Panc1 (cell line): ENCODE measurements at places on chromosomes 3 and 15.

- no peak for DNase-seq
These were observed 494.8 kb downstream of the SHQ1 start for GRCh38 chr3:72353236-72354128.

DNA sequence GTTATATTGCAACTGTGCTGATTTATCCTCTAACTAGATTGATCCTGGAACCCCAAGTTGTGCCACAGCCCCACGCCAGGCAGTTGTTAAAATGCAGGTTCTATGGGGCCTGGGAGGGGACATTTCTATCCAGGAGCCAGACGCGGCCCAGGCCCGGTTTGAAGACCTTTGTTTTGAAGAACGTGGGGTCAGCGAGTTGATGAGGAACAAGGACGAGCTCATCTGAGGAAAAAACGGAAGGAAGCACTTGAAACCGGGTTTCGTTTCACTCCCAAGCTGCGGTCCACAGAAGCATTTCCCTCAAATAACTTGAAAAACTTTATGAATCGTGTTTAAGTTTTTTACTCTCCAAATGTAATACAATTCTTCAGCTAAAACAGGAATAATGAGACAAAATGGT lies 76.4 kb downstream of the CHSY1 start:
- DNase-seq, result no peak

DNA sequence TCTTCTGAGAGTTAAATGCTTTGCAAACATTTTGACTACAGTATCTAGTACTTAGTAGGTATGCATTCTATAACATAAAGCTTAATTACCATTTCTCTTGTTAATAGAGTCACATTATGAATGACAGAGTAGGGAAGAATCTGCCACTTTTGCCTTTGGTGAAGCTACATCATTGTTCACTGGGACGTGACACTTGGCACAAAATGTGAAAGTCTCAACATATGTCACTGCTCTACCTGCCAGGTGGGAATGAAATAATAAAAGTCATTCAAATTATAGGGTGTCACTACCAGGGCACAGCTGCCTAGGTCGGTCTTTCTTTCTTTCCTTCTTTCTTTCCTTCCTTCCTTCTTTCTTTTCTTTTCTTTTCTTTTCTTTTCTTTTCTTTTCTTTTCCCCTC lies 17.6 kb downstream of the GPR87 start:
- no peak for DNase-seq

- DNase-seq, result peak; percentile 50
These were observed at the start of gene C3orf52 for GRCh38 chr3:112086076-112086854. Gene C3orf52, plus strand, starts transcription at chr3:112086389. Its CDS starts 19 bp downstream, at chr3:112086408.

- no peak for DNase-seq
These were observed 466.3 kb upstream of the ONECUT1 start for GRCh38 chr15:53256457-53256856.

- no peak for DNase-seq
These were observed 81.6 kb downstream of the KLF15 start for GRCh38 chr3:126275620-126275904.

DNA sequence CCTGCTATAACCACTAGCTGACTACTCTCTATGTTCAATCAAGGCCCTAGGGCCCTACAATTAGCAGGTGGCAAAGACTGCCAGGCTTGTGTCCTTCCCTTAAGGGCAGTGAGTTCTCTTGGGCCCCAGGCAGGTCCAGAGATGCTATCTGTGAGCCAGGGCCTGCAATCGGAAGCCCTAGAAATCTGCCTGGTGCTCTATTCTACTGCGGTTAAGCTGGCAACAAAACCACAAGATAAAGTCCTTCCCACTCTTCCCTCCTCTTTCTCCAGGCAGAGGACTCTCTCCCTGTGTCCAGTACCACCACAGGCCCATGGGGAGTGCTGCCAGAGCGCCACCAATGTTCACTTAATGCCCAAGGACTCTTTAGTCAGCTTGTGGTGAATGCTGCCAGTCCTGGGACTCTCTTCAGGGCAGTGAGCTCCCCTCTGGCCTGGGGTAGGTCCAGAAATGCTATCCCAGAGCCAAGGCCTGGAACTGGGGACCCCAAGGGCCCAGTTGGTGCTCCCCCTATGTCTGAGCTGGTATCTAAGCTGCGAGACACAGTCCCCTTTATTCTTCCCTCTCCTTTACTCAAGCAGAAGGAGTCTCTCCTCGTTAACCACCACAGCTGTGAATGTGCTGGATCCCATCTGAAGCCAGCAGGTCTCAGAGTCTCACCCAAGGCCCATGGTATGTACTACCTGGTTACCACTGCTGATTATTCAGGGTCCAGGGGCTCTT lies 34.7 kb downstream of the XXYLT1 start:
- DNase-seq, result no peak

- DNase-seq, result no peak
These were observed 79.3 kb upstream of the GMNC start for GRCh38 chr3:190941694-190942260.

DNA sequence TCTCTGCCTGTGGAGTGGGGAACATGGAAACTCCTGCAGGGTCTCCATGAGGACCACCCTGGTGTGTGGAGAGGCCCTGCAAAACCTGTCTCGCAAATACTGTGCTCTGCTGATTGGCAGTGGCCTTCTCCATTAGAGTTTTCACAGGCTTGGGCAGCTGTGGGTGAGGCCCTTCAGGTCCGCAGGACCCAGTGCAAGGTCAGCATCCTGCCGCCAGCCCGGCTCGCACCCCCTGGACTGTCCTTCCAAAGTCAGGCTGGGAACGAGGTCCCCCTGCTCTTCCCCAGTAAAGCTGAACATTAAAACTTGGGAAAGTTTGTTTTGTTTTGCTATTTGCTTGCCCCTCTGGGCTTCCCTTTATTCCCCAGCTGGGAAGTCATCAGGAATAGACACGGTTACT lies 85.0 kb upstream of the PLXNA1 start:
- DNase-seq, result no peak

GRCh38 chr3:159882790-159883779 lies 105.5 kb upstream of the IL12A start:
- DNase-seq, result no peak

DNA sequence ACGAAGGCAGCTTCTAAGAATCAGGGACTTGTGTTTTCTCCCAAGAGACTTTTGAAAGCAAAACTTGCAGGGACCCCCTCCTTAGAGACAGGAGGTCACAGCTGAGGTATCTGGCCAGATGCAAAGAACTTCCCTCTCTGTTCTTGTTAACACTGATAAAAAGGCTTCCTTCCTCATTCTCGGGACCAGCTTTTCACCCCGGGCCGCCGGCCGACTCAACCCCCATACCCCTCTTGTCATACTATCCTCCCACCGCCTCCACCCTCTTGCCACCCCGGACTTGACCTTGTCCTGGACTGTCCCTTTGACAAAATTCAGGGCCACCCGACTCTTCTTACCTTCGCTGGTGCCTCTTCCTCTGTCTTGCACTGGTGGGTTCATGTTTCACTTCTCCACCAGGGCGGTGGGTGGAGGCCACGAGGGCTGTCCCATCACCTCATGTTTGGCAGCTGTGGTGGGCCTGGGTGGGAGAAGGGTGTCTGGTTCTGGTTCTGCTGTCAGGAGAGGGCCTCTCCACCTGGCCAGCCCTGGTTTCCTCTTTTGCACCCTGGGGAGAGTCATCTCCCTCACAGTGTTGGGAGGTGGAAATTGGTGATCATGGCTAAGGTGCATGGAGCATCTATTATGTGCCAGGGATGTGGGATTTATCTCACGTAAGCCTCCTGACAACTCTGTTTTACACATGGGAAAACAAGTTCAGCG lies 32.5 kb downstream of the BHLHE40 start:
- no peak for DNase-seq

DNA sequence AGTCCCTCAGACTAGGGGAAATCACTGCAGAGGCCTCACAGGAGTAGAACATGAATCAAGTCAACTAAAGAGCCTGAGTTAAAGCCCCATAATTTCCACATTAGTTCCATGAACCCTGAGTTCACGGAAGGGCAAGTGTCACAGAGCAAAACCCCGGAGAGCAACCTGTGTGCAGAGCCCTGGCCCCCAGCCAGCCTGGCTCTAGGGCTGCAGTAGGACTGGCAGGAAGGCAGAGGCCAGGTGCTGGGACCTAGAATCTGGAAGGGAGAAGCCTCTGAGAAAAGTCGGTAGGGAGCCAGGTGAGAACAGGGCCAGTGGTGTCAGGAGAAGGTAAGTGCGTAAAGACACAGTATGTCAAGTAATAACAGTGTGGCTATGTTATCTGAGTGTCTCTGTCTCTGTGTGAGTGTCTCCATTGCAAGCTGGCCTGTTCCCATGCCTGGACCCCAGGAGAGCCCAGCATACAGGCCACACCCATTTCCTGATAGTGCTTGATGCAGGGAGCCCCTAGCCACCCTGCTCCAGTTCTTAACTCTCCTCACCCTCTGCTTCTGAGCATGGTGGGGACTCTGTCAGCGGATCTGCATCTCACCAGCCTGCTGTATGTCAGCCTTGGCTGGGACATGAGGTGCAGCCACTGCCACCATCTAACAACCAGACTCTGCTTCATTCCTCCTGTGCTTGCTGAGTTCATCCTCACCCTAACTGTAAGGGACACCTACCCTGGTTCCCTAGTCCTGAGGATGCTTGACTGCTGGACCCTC lies 11.3 kb upstream of the MANF start:
- no peak for DNase-seq

DNA sequence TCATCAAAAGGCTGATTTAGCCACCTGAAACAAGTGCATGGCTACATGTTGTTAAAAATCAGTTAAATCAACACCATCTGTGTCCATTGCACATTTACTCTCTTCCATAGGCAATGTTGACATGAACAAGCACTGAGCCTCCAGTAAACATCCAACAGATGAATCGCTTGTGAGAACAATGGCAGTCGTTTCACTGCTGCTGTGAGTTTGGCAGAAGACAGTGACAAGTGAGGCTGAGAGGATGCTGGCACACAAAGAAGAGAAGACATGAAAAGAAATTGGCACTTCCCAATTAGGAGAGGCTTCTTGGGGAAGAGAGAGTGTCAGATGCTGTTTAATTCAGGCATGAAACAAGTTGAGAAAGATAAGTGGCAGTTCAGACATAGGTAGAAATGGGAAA lies 227.4 kb upstream of the STT3B start:
- no peak for DNase-seq

DNA sequence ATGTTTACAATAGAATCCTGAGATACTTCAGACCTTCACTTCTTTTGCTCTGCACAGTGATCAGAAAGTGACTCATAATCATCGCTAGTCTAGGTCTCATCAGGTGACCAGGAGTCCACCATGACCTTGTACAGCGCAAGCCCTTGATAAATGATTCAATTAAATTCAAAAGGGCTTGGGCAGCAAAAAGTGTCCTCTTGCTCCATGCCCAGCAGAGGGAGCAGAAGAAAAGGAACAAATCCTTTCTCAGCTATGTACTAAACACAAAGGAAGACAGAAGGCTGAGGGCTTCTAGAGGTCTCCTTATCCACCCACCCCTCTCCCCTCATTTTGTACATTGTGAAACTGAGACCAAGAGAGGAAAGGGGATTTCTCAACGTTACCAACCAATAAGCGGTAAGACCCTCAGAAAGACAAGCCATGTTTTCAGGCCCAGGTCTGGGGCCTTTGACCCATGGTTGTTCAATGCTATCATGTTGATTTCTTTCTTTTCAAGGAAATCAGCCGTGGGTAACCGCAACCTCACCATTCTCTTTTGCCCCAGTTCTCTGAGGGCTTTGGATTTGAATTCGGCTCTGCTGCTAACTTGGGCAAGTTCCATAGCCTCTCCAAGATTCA lies 74.8 kb downstream of the AQP9 start:
- DNase-seq, result no peak

GRCh38 chr3:108391917-108392593 lies 95.7 kb downstream of the HHLA2 start:
- no peak for DNase-seq

DNA sequence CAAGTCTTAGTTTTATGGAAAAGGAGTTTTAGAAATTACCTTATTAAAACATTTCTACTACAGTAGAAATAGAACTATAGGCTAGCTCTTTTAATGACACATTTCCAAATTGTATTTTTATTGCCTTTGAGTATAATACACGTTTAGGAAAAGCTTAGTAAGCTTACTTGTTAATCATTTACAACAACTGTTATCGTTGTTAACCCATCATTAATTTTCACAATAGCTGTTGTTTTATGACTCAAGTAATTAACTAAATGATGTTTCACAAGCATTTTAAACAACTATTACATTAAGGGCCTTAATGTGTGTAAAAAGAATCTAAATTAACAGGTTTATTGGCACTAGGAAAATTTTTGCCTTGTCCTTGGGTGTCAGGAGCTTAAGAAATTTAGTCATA lies 120.5 kb upstream of the THRB start:
- DNase-seq, result no peak

GRCh38 chr15:99502182-99502581 lies 63.6 kb upstream of the MEF2A start:
- DNase-seq, result no peak

GRCh38 chr3:9787714-9788113 lies 4.6 kb downstream of the TADA3 start:
- DNase-seq, result no peak

DNA sequence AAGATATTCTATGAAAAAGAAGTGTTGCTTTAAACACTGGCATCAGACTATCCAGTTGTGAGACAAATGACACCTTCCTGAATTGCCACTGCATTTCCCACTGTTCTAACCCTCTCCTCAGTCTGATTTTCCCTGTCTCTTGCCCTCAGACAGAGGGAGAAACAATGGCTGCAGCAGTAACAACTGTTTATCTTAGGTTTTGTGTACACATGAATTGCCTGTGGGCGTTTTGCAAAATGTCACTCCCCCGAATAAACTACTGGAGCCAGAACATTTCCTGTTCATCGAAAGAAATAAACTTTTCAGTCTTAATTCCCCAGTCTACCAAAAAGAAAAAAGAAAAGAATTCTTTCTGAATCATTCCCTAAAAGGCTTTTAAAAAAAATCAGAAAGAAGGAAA lies 155.1 kb downstream of the MAGI1 start:
- DNase-seq, result no peak

DNA sequence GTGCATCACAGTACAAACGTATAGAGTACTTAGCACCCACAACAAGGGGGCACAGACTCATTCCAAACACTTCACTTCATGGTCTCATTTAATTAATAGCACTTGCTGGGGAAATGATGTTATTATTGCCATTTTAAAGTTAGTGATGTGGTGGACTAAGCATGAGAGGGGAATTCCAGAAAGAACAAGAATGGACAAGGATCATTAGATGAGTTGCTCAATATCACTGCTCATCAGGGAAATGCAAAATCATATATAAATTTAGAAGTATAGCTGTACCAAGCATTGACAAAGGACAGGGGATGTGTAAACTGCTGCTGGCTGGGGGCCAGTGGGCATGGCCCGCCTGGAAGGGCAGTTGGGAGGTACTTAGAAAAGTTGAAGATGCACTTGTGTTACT lies 14.6 kb downstream of the PRR20G start:
- DNase-seq, result no peak
